ENCODE measurements at places on chromosomes 7 and 10.

DNA sequence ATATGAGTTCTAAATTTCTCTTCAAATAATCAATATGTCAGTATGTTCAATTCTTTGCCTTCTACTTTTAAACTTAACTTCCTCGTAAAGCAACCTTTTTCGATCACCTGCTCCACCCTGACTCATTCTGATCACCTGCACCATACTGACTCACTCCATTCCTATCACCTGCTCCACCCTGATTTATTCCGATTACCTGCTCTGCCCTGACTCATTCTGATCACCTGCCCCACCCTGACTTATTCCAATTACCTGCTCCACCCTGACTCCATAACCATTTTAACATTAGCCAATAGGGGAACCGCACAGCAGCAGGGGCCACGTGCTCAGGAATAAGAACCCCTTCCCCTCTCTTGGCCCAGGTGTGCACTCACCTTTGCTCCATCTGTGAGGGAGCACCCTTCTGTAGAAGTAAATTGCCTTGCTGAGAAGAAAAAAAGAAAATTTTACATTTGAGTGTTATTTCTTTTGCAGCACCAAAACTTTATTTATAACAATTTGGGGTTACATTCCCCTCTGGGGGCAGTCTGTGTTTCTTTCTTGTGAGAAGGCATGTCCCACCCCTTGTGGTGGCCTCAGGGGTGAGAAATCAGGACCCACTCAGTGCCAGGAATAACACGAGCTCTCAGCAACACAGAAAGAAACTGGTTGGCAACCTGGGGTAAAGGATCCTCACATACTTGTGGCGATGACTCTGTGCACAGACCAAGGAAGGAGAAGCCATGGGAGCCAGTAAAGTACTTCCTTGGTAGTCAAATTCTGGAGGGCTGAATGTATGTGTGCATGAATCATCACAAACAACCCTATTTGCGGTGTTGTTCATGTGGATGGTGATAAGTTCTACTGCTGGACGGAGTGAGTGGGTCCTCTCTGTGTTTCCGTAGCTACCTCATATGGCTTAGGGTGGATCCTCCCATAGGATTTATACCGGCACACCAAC lies 29.4 kb upstream of the PPP1R9A start:
- DNase-seq: no peak

GRCh38 chr10:109966961-109967738 lies 40.6 kb upstream of the ADD3 start:
- peak; percentile 50 for DNase-seq

DNA sequence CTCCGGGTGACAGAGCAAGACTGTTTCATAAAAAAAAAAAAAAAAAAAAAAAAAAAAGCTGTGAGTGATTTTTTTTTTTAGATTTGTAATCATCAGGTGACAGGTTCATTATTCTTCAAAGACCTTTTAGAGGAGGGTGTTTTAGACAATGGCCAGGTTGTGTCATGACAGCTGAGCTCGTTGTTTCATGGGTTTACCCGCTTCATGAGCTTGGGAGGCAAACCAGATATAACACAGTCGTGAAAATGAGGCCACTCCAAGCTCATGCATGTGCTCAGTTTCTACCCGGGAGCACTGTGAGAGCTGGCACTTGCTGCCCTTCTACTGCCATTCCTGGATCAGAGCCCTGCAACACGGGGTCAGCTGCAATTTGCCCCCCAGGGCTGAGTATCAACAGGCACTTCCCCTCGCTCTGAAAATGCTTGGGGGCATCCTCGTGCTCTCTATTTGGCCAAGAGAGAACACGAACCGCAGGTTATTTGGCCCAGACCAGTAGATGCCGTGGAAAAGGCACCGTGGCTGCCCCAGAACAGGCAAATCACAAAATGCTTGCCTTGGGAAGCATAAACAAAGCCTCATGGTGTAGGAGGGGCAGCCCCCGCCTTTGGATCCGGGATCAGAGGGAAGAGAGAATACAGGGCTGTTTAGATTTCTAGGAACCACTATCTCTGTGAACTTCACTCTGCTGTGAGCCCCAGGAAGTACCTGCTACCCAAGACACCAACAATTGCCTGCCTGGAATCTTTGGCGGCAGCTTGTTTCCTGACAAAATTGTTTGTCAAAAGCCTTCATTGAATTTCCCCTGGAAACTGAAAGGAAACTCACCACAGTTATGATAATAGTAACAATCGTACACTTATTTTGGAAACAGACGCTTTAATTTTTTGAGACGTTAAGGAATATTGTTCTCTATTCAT lies 371.0 kb downstream of the FRMD4A start:
- DNase-seq: no peak

DNA sequence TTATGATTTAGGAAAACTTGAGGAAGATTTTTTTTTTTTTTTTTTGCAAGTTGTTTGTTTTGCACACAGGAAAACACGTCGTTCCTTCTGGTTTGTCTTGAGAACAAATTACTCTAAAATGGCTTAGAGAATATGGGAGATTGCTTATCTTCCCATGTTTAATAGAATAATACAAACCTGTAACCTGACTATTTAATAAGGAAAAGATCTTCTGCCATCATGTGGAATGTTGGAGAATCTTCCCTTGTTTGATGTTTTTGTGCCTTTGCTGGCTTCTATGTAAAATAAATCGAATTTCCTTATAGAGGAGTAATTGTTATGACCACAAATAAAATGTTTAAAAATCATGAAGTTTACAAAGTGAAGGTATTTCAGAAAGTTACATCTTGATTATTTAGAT lies 818.8 kb downstream of the GATA3 start:
- no peak for DNase-seq

DNA sequence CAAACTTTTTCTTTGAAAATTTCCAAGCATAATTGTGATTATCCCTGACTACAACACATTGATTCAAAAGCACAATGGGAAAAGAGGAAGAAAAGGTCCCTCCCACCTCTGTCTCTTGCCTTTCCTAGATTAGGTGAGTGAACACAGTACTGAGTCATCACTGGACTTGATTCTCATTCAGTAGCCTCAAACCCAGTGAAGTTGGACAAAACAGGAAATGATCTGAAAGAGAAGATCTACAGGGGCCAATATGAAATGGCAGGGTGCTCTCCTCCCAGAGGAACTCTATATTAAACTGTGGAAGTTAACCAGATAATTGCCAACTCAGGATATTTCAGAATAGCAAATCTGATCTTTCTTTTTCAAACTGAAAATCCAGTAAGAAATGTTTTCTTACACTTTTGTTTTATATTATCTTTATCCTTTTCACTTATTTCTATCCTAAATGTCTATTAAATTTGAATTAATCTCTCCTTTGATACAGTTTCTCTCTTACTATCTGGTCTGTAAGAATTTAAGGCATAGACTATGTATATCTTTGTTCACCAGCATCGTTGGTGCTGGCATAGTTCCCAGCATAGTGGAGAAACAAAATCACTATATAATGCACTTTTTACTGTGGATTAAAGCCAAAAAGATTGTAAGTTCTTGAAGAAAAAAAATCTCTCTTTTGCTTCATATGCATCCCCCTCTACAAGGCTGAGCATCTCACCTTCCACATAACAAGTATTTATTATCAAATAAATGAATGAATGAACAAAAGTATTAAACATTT lies 41.4 kb upstream of the IKZF1 start:
- DNase-seq: peak; percentile 57

DNA sequence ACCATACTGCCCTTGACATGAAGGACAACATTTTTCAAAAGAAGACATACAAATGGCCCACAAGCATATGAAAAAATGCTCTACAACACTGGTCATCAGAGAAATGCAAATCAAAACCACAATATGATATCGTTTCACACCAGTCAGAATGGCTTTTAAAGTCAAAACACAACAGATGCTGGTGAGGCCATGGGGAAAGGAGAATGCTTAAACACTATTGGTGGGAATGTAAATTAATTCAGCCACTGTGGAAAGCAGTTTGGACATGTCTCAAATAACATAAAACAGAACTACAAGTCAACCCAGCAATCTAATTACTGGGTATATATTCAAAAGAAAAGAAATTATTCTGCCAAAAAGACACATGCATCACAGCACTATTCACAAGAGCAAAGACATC lies 4.2 kb upstream of the NT5C3A start:
- no peak for DNase-seq

DNA sequence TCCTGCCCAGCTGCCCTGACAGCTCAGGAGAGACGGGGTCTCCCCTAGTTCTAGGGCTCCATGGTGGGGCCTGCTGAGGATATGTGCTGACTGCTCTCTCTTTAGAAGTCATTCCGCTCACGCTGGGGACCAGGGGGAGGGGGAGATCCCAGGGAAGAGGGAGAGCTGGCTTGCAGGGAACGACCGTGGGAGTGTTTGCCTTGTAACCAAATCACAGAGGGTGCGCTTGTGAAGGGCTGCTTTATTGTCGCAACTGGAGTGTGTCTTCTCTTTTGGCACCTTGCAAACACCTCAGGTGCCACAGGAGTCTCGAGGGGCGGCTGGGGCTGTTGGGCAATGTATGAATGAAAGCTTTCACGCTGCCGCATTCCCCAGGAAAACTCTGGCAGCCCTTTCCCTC lies 531.3 kb upstream of the MKI67 start:
- no peak for DNase-seq

- no peak for DNase-seq
Observed at GRCh38 chr7:81231301-81231838, 312.5 kb upstream of the SEMA3C start.

- DNase-seq: peak; percentile 74
Observed at GRCh38 chr7:158863611-158864506, 7.5 kb downstream of the DYNC2I1 start.

- DNase-seq: peak; percentile 63
Observed at GRCh38 chr10:49359349-49360270, 36.3 kb downstream of the DRGX start.

DNA sequence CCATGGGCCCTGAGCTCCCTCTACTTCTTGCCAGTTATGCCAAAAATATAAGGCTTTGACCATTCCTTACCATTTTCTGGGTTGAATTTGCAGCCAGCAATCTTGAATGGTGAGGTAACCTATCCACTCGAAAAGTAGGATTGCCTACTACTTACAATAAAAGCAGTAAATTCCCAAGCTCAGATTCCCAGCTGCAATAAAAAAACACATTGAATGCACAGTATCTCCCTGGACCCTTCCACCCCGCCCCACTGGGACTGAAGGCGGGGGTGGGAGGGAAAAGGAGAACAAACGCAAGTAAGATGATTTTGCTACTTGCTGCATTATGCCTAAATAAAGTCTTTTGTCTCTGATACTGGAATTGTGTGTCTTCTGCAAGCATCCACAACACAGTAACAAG lies 301.9 kb downstream of the HGF start:
- no peak for DNase-seq

GRCh38 chr10:22927661-22928403 lies at the start of gene ARMC3:
ARMC3 (plus strand) TSS chr10:22928053; CDS start chr10:22931997, 3,944 bp downstream.
- peak; percentile 62 for DNase-seq

DNA sequence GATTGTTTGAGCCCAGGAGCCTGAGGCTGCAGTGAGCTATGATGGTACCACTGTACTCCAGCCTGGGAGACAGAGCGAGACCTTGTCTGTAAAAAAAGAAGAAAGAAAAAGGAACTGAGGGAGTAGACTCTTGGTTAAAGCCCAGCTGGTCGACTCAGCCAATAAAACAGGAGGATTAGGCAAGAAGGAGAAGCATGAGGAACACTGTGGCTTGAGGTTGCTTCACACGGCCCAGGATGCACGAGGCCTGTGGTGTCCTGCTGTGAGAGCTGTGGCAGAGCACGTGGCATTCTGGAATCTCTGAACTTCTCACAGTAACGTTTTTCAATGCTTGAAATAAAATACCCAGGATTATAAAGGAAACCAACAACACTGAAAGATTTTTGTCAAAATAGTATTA lies 93.3 kb downstream of the CUL2 start:
- DNase-seq: peak; percentile 77

- DNase-seq: no peak
Observed at GRCh38 chr10:129755158-129755591, 208.9 kb downstream of the EBF3 start.

GRCh38 chr7:47039904-47040303 lies 542.0 kb downstream of the TNS3 start:
- no peak for DNase-seq

DNA sequence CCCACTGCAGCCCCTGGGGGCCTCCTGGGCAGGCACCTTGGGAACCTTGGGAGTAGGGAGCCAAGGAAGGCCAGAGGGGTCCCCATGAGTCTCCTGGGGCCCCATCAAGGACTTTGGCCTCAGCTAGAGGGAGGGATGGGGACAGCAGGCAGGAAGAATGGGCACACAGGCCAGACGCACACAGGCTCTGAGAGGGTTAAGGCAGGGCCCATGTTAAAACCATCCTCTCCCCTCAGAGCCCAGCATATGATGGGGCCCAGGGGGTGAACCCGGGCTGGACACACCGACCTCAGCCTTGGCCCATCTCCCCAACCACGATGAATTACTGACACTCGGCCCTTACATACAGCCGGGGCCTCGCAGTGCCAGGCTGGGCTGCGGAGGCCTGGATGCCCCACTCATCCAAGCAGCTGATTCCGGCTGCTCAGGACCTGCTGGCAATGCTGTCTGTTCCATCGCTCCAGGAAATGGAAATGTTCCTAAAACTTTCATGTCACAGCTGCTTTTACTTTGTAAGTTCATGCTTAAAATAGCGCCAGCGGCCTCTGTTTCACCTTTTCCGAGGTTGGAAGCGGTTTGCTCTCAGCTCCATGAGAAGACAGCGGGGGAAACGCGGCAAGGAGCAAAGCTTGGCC lies 17.3 kb upstream of the INPP5A start:
- no peak for DNase-seq

GRCh38 chr10:79158402-79159097 lies 89.8 kb downstream of the ZMIZ1 start:
- no peak for DNase-seq

DNA sequence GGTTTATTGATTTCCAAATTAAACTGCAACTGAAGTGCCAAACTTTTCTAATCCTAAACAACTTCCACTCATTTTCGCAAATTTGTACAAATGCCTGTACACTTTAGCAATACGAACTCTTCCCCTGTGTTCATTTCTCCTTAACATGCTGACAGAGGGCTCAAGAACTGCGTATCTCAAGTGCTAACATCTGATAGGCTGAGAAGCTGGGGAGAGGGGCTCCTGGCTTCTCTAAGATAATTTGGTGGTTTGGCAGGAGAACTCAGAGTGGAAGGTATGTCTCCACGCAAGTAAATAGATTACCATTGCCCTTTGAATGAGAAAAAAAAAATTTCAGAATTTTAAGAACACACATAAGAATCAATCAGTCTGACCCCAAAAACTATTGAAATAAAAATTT lies 53.3 kb upstream of the ANLN start:
- DNase-seq: no peak

GRCh38 chr10:101506829-101507661 lies 81.0 kb downstream of the POLL start:
- DNase-seq: no peak

GRCh38 chr10:79995979-79996634 lies 47.2 kb upstream of the SFTPD start:
- DNase-seq: no peak

- no peak for DNase-seq
Observed at GRCh38 chr10:88428976-88429375, 154.1 kb downstream of the RNLS start.

- no peak for DNase-seq
Observed at GRCh38 chr7:80070391-80070790, 64.2 kb upstream of the GNAI1 start.

DNA sequence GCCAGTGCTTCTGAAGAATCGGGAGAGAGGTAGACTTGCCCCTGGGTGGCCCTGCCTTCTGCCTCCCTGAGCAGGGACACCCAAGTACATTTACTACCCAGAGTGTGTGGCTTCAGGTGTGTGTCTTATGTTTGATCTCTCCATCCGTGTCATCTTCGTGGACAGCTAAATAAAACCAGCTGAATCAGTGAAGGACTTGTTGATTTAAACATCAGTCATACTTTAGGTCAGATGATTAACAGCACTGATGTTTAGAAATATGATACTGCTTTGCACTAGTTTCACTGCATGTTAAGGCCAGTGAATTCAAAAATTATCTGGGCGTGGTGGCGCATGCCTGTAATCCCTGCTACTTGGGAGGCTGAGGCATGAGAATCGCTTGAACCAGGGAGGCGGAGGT lies 4.0 kb downstream of the MTG1 start:
- DNase-seq: no peak
